ENCODE measurements at places on chromosomes 7 and 10. TPM values are rescaled to one million over a fixed set of nuclear protein-coding genes. Genes with fewer than 3 reads are reported as not detected.
A peak's percentile ranks its signal among the peaks of the same experiment; 100 is the strongest.

DNA sequence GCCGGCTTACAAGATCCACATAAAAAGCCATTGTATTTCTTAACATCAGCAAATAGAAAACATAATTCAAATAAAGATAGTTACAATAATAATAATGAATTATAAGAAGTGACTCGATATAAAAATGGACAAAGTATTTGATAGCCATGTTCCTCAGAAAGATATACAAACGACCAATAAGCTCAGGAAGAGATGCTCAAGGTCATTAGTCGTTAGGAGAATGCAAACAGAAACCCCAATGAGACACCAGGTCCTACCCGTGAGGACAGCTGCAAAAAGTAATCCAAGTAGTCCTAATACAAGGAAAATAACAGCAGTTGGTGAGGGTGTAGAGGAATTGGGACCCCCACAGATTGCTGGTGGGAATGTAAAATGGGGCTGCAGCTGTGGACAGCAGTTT, 54.2 kb upstream of the INPP5A start:
- no peaks in the 10 kb centered on the region for H3K36me3 ChIP-seq
- DNase-seq = no peak
- H3K27me3 ChIP-seq = peaks cover 13% of the 10 kb centered on the region
- no peak overlapping the region for H3K27ac ChIP-seq
- H3K4me1 ChIP-seq = no peaks in the 10 kb centered on the region
- H3K4me3 ChIP-seq = no peak overlapping the region

DNA sequence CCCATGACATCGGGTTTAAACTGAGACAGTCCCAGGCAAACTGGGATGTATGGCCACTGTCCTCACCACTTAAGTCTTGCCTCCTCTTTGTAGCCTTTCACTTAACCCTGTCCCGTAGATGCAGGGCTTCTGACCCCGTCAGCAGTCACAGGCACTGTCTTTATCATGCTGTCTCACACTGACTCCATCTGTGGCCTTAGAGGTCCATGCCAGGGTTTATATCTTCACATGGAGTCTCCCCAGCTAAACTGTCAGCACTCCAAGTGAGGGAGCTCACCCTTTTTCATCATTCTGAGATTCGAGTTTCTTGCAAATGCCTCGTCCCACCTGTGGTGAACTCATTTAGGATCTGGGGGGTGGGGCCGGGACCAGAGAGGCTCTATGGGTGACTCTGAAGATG, 2.8 kb downstream of the FKBP6 start:
- no peak overlapping the region for H3K27ac ChIP-seq
- H3K4me3 ChIP-seq = no peak overlapping the region
- no peak for DNase-seq

GRCh38 chr10:43061760-43062159, 15.1 kb upstream of the RET start:
- H3K36me3 ChIP-seq = no peaks in the 10 kb centered on the region
- H3K27ac ChIP-seq = no peak overlapping the region

GRCh38 chr7:158343936-158344455, 243.6 kb downstream of the PTPRN2 start:
- H3K27me3 ChIP-seq = no peaks in the 10 kb centered on the region
- H3K4me3 ChIP-seq = no peak overlapping the region
- no peak for DNase-seq
- no peak overlapping the region for H3K27ac ChIP-seq
- H3K4me1 ChIP-seq = no peaks in the 10 kb centered on the region

DNA sequence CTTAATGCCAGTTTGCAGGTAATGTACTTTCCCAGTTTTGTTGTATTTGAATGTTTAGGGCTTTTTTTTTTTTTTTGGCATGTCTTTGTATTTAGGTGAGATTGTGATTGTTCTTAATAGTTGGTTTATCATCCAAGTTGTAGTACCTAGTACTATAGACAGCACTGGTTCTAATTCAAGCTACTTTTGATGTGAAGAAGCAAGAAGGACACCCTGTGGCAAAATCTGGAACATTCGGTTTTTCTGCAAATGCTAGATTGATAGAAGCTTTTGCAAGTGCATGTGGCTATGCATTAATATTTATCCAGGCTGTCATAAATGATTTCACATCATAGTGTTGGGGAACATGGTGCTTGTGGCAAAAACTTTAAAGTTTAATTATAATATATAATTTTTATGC, 248.9 kb downstream of the FOXP2 start:
- H3K4me1 ChIP-seq = no peaks in the 10 kb centered on the region
- DNase-seq = no peak
- no peaks in the 10 kb centered on the region for H3K27me3 ChIP-seq

GRCh38 chr10:119908166-119908565, 15.6 kb downstream of the SEC23IP start:
- no peak for DNase-seq
- H3K27ac ChIP-seq = no peak overlapping the region
- peaks cover 4% of the 10 kb centered on the region for H3K36me3 ChIP-seq
- no peaks in the 10 kb centered on the region for H3K27me3 ChIP-seq

GRCh38 chr10:13716081-13717071, 129.6 kb downstream of the PRPF18 start:
- H3K27me3 ChIP-seq = peaks cover 9% of the 10 kb centered on the region
- no peak overlapping the region for H3K4me3 ChIP-seq
- no peaks in the 10 kb centered on the region for H3K36me3 ChIP-seq
- peaks cover 30% of the 10 kb centered on the region for H3K4me1 ChIP-seq
- no peak overlapping the region for H3K27ac ChIP-seq
- no peak for DNase-seq

GRCh38 chr10:1679821-1680650, 57.3 kb downstream of the ADARB2 start:
- H3K36me3 ChIP-seq = no peaks in the 10 kb centered on the region
- H3K4me3 ChIP-seq = no peak overlapping the region
- peaks cover 6% of the 10 kb centered on the region for H3K27me3 ChIP-seq
- DNase-seq = no peak
- peaks cover 2% of the 10 kb centered on the region for H3K4me1 ChIP-seq

DNA sequence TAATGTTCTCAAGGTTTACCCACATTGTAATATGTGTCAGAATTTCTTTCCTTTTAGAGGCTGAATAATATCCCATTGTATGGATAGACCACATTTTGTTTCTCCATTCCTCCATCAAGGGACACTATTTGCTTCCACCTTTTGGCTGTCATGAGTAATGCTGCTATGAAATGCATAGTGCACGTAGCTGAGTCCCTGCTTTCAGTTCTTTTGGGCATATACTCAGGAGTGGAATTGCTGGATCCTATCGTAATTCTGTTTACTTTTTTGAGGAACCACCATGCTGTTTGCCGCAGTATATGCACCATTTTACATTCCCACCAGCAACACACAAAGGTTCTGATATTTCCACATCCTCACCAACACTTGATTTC, 60.0 kb downstream of the PRF1 start:
- no peak for DNase-seq
- H3K27ac ChIP-seq = no peak overlapping the region
- H3K4me3 ChIP-seq = no peak overlapping the region
- H3K4me1 ChIP-seq = no peaks in the 10 kb centered on the region
- H3K36me3 ChIP-seq = no peaks in the 10 kb centered on the region

GRCh38 chr7:112260911-112261310, 54.4 kb downstream of the ZNF277 start:
- no peak overlapping the region for H3K4me3 ChIP-seq
- H3K4me1 ChIP-seq = peaks cover 12% of the 10 kb centered on the region
- no peak for DNase-seq
- no peaks in the 10 kb centered on the region for H3K36me3 ChIP-seq
- H3K27me3 ChIP-seq = no peaks in the 10 kb centered on the region
- H3K27ac ChIP-seq = no peak overlapping the region

- H3K4me3 ChIP-seq = no peak overlapping the region
- H3K36me3 ChIP-seq = no peaks in the 10 kb centered on the region
- H3K4me1 ChIP-seq = peaks cover 5% of the 10 kb centered on the region
- peaks cover 5% of the 10 kb centered on the region for H3K27me3 ChIP-seq
- peak overlapping the region; percentile 17 for H3K27ac ChIP-seq
Observed at GRCh38 chr10:4353059-4353655, 472.9 kb upstream of the AKR1E2 start.

- H3K27me3 ChIP-seq = peaks cover 40% of the 10 kb centered on the region
- no peak overlapping the region for H3K4me3 ChIP-seq
- peaks cover 6% of the 10 kb centered on the region for H3K4me1 ChIP-seq
- no peaks in the 10 kb centered on the region for H3K36me3 ChIP-seq
- H3K27ac ChIP-seq = no peak overlapping the region
Observed at GRCh38 chr10:117499248-117500105, 43.1 kb upstream of the EMX2 start.

GRCh38 chr7:112205343-112206237, 609 bp downstream of the DOCK4 start:
- peaks cover 39% of the 10 kb centered on the region for H3K4me1 ChIP-seq
- peaks cover 40% of the 10 kb centered on the region for H3K27me3 ChIP-seq
- peak; percentile 51 for DNase-seq
- H3K4me3 ChIP-seq = peak overlapping the region; percentile 98
- H3K27ac ChIP-seq = no peak overlapping the region
- H3K36me3 ChIP-seq = peaks cover 5% of the 10 kb centered on the region

DNA sequence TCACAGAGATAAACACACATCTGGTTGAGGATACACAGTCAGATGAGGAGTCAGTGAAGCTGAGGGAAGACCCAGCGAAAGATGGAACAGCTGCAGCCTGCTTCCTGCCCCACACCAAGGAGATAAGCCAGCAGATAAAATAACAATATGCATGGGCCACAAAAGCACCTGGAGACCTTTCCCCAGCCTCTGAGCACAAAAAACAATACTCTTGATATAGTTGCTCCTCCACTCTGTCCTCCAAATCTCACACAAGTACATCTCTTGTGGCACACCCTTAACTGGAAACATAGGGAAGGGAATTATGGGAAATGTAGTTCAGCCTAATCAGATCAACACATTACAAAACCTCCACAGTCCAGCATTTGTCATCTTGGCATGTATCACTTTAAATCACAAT, 9.7 kb upstream of the FHIP2A start:
- H3K27me3 ChIP-seq = no peaks in the 10 kb centered on the region
- H3K27ac ChIP-seq = no peak overlapping the region
- H3K36me3 ChIP-seq = no peaks in the 10 kb centered on the region
- DNase-seq = no peak

DNA sequence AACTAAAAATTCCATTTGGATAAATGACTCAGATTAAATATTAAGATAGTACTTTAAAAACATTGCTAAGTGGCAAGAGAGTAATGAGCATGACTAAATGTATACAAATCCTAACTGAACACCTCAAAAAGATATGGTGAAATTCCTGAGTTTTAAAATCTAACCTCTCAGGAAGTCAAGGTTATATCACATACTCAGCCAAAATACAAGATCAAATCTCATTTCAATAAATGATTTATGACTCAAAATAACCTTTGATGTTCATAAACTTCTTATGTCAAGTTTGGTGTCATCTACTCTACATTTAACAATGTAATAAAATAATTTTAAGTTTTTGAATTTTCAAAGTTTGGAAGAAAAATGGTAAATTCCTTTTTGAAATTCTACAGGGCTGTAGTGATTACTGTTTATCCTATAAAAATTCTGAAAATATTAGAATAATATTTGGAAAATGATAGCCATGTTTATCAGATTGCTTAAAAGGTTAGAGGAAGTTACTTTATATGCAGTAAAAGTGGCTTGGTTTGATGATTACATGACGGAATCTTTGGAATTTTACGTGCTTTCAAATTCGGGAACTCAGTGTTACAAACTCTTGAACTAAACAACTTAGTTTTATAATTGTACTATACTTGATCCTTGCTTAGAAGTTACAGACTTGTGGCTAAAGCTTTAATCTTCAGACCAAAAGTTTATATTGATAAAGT, 43.7 kb downstream of the ASZ1 start:
- no peak for DNase-seq
- H3K27ac ChIP-seq = no peak overlapping the region
- H3K27me3 ChIP-seq = no peaks in the 10 kb centered on the region
- H3K36me3 ChIP-seq = no peaks in the 10 kb centered on the region

GRCh38 chr10:86374664-86375063, 8.1 kb upstream of the GRID1 start:
- H3K27me3 ChIP-seq = peaks cover 47% of the 10 kb centered on the region
- DNase-seq = no peak
- no peak overlapping the region for H3K27ac ChIP-seq
- H3K36me3 ChIP-seq = no peaks in the 10 kb centered on the region
- H3K4me1 ChIP-seq = no peaks in the 10 kb centered on the region

- peak overlapping the region; percentile 63 for H3K4me3 ChIP-seq
- peak overlapping the region; percentile 74 for H3K27ac ChIP-seq
- H3K36me3 ChIP-seq = peaks cover 12% of the 10 kb centered on the region
- DNase-seq = peak; percentile 47
Observed at GRCh38 chr10:6300106-6300783, 97.5 kb downstream of the PFKFB3 start.

DNA sequence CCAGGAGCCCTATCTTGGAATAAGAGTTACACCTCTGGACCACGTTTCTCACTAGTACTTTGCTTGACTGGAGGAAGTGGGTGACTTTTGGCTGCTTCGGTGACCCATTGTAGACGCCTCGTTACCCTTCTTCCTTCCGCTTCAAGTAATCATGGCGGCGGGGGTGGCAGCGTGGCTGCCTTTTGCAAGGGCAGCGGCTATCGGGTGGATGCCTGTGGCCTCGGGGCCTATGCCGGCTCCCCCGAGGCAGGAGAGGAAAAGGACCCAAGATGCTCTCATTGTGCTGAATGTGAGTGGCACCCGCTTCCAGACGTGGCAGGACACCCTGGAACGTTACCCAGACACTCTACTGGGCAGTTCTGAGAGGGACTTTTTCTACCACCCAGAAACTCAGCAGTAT, 1.5 kb downstream of the KCND2 start:
- peaks cover 40% of the 10 kb centered on the region for H3K27me3 ChIP-seq
- H3K36me3 ChIP-seq = no peaks in the 10 kb centered on the region
- H3K4me1 ChIP-seq = peaks cover 3% of the 10 kb centered on the region

DNA sequence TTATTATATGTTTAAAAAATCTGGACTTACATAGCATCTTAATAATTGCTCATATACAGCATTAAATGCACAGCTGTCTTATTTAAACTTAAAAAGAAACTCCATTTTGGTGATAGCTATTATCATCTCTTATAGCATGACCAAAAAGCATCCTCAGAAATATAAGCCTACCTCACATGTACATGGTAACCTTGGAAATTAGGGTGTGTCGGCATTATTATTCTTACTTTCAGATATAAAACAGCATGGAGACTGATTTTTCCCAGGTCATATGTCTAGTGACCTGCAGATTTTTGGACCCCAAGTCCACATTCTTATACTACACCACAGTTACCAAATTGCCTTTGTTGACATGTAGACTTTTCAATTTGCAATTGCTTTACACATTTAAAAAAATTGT, 29.1 kb upstream of the ITGB1 start:
- H3K36me3 ChIP-seq = no peaks in the 10 kb centered on the region
- H3K27ac ChIP-seq = no peak overlapping the region
- no peaks in the 10 kb centered on the region for H3K27me3 ChIP-seq
- H3K4me1 ChIP-seq = peaks cover 12% of the 10 kb centered on the region
- DNase-seq = no peak
- H3K4me3 ChIP-seq = no peak overlapping the region

DNA sequence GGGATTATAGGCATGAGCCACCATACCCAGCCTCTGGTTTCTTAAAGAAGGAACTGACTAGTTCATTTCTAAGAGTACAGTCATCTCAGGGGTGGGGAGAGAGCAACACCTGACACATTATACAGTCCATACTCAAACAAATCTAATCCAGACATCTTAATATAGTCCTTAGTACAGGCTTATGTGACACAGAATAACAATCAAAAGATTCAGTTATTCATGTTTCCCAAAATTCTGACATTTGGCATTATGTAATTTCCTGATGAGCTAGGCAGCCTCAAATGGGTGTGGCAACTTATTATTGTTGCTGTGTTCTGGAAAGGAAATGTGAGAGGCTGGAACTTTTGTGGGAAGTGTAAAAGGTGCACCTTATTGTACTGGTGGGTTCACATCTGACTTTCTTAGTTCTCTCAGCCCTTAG, 116.3 kb downstream of the WDFY4 start:
- peak overlapping the region; percentile 53 for H3K27ac ChIP-seq
- H3K4me1 ChIP-seq = peaks cover 45% of the 10 kb centered on the region
- no peaks in the 10 kb centered on the region for H3K27me3 ChIP-seq

LIPN gene
- total RNA-seq = not detected

PDK4 gene
- total RNA-seq = not detected

GBF1 gene
- total RNA-seq = 44.2 TPM

SPDYE9 gene
- not detected for total RNA-seq

Data from activated T-cell treated with anti-CD3 and anti-CD28 coated beads, Interleukin-2, amount 50 U/mL, for 72 hours (primary cell).